ENCODE measurements at places on chromosomes 7 and 10. TPM values are rescaled to one million over a fixed set of nuclear protein-coding genes. Genes with fewer than 3 reads are reported as not detected.

DNA sequence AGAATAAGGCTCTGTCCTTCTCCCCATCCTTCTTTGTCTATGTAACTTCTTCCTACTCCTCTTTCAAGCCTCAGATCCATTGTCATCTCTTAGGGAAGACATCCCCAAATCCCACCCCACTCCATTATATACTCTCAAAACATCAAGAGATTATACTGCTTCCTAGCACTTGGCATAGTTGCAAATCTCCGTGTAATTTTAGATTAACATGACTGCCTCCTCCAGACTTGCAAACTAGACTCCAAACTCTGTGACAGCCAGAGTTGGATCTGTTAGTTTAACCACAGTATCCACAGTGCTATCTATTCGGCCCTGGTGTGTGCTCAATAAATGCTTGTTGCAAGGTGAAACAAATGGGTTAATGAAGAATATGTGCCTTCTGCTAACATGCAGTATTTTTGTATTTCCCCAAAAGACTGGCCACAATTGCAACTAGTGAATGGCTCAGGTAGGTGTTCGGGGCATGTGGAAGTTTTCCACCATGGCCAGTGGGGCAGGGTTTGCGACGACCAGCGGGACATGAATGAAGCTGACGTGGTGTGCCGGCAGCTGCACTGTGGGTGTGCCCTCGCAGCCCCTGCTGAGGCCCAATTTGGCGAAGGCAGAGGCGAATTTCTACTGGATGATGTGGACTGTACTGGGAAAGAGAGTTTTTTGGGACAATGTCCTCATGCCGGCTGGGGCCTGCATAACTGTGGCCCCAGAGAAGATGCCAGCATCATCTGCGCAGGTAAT is 34.5 kb upstream of the C10orf120 start:
- DNase-seq, result no peak

DNA sequence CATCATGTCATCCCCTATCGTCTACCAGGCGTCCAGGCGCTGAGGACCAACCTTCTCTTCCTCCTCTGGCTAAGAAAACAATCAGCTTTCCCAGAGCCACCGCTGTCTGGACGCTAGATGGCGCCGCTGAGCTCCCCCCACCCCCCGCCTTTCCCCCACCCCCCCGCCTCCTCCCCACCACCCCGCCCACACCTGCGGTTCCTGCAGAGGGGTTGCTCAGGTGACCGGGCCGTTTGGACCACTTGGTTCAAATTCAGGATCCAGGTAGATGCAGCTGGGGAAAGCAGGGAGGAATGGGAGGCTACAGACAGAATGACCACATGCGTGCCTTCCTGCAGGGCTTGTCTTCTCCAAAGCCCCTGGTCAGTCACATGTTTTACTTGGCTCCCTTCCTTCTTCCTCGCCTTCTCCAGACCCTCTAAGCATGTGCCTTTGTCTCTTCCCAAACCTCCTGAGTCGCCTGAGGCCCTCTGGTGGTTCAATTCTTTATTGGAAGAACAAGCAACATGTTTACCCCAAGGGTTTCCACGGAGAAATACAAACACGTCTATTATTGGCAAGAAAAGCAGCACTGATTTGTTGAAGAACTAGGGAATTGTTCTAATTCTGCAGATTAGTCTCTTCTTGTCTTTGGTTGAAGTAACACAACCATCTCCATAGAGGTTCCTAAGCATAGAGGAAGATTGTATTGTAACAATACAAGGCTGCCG is 24.7 kb downstream of the AOC1 start:
- DNase-seq, result peak; percentile 31

Gene ELFN1
- polyA plus RNA-seq, result 0.20 TPM

DNA sequence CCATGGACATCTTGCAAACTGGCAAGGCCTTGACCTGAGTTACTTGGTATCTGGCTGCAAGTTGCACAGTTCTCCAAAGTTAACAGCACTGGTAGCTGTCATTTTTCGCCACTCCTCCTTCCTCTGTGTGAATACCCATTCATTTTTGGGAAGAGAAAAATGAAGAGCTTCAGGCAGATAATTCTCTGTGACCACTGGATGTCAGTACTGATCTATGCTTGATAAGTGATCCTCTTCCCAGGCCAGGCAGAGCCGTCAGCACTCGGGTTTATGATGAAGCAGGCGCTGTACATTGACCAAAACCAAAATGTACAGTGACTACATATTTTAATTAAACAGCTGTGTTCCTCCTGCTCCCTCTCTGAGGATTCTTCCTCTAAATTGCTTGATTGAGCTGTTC is 55.9 kb upstream of the PDZD8 start:
- DNase-seq, result no peak

DNA sequence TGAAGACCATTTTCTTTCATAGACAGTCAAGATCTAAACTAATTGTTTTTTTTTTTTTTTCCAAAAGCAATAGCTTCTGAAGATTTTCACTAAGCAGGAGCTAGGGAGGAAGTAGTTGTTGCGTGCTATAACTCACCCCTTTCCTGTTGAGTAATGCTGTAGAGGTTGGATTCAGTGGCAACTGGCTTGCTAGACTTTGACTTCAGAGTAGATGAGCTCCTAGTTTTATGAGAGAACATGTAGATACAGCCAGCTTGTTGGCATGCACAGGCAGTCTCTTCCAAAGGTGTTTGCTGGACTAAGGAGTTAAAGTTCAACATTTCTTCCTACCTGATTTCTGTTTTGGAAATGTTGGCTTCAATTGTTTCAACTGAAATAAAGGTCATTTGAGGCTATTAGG is 66.2 kb upstream of the MXI1 start:
- DNase-seq, result no peak

Gene PAX4
- not detected for polyA plus RNA-seq

DNA sequence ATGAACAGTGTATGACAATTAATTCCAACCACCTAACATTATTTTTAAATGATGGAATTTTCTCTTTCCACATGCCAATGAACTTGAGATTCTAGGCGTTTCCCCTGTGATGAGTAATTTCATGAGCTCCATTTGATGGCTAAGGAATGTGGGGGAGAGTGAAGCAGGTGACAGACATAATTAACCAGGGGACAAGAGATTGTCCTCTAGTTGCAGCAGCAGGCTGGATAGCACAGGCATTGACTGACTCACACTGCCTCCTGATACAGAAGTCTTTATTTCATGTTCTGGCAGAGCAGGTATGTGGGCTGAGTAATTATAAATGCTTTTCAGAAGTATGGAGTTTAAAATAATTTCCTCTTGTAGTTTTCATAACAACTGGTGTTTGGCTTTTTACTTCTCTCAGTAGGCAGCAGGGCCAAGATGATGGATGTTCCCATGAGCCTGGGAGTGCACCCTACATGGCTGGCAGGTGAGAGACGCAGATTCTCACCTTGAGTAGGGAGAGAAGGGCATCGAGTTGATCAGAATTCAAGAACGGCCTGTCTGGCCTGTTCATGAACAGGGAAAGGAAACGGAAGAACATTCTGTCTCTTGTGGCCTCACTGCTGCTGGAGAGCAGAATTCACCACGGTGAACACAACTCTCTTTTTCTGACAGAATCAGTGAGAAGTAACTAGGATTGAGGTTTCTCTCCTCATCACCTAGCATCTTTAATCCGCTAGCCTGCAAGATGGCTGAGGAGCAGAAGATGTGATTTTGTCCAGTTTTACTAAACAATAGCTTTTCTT is 118.8 kb downstream of the AOAH start:
- no peak for DNase-seq

DNA sequence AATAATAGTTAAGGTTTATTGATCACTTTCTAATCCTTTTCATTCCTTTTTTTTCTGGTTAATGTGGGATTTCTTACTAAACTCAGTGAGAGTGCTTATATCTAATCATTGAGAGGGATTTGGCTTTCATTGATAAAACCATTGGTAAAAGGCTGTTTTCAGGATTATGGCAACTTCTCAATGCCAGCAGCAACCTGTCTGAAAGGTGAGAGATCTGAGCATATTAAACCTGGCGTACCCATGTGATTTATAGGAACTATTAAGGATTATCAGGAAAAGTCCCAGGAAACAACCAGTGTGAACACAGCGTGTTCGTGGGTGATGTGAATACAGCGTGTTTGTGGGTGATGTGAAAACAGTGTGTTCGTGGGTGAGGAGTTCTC is 65.9 kb downstream of the PDIA4 start:
- no peak for DNase-seq

DNA sequence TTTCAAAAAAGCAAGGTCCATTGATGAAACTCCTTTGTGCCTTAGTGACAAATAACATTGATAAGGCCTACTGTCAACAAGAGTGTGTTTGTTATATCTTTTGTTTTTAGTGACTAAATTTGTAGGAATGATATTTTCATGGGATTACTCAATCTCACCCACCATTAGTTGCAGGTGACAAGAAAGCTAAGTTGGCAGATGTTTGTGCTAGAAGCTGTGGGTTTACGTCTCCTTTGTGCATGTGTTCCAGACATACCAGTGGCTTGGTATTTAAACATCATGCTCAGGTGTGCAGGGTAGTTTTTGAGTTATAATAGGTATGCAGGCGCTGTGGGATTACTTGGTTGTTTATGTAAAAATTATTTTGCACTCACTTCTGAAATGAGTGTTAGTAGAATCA is 178.6 kb downstream of the ANKRD30A start:
- no peak for DNase-seq

Gene TNKS2
- polyA plus RNA-seq, result 31.5 TPM

GRCh38 chr7:50262446-50262845 is 42.1 kb upstream of the IKZF1 start:
- no peak for DNase-seq

- no peak for DNase-seq
Measured at GRCh38 chr7:4200546-4201094, 481.5 kb upstream of the FOXK1 start.

GRCh38 chr7:29209745-29210144 is 15.2 kb downstream of the CHN2 start:
- DNase-seq, result no peak

Gene FANK1
- polyA plus RNA-seq, result not detected

- DNase-seq, result no peak
Measured at GRCh38 chr7:143460271-143460979, 17.2 kb downstream of the TAS2R60 start.

- no peak for DNase-seq
Measured at GRCh38 chr10:131855461-131856401, 45.1 kb upstream of the PPP2R2D start.

Gene A1CF
- not detected for polyA plus RNA-seq

Gene TMEM213
- 0.05 TPM for polyA plus RNA-seq

DNA sequence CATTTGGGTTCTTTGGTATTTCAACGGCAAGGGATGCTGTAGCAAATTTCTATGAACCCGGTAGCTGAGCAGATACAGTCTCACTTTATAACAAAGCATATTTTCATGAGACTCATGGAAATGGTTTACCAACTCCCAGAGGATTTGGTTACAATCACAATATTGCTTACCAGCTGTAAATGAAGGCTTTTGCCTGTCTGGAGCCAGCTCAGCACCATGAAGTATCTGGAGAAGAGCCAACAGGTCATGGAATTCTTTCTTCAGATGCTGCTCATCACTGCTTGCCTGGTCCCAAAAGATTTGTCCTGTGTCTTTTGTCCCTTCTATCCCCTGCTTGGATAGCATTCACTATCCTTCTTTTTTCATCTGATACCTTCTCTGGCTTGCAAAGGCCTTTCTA is 316.9 kb upstream of the PHYHIPL start:
- no peak for DNase-seq

Gene CPA2
- not detected for polyA plus RNA-seq

DNA sequence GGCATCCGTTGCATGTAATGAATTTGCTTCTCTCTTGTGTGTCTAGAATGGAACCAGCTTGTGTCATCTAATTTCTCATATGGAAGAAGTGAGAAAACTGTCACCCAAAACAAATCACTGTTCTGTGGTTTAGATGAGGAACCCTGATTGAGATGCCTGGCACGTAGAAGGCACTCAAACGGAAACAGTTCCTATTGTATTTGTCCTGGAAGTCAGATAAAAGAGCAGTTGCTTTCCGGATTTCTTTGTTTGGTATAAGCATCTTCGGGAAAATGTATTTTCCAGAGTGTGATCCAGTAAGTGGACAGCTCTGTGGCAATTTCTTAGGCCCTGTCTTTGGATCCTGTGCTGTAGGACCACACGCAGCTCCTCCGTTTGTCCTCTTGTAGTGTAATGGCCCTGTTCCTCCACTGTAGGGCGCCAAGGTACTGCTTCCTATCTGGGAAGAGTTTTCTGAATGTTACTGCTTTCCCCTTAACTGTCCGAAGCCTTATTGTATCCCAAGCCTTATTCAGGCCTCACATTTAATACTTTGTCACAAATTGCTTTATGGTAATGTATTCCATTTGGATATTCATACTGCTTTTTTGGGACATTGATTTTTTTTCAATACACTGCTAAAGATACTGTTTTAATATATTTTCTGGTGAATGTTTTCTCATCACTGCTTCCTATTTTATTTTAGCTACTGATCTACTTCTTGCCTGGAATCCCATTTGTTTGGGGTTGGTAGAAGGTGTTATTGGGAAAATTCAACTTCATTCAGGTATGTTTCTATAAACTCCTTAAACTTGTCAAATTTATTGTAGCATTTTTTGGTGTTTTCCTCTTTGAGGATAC is 24.8 kb downstream of the INPP5F start:
- DNase-seq, result peak; percentile 26

DNA sequence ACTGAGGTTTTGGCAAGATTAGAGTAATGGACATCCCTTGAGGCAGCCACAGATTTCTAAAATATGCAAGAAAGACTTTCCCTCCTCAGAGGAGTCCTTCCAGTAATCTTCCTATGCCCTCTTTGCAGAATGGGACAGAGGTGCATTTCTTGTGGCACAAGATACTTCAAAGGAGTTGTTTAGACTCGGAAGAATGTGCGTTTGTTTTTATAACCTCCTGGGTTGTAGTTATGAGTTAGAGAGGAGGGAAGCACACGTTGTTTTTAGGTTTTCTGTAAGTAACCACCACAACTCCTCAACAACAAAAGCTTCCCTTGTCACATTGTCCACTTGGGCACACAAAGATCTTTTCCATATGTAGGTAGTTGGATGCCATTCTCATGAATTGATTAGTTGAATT is 78.1 kb upstream of the GLI3 start:
- no peak for DNase-seq

Gene ZEB1
- 34.7 TPM for polyA plus RNA-seq

Gene GPR15LG
- polyA plus RNA-seq, result not detected

- DNase-seq, result no peak
Measured at GRCh38 chr10:13773043-13773442, 186.3 kb downstream of the PRPF18 start.

Gene PNLIPRP2
- polyA plus RNA-seq, result not detected

- no peak for DNase-seq
Measured at GRCh38 chr7:23020742-23021401, 6.9 kb upstream of the HYCC1 start.

All from CD8-positive, alpha-beta memory T cell (primary cell).